ENCODE measurements at places on chromosomes 5 and 9.

DNA sequence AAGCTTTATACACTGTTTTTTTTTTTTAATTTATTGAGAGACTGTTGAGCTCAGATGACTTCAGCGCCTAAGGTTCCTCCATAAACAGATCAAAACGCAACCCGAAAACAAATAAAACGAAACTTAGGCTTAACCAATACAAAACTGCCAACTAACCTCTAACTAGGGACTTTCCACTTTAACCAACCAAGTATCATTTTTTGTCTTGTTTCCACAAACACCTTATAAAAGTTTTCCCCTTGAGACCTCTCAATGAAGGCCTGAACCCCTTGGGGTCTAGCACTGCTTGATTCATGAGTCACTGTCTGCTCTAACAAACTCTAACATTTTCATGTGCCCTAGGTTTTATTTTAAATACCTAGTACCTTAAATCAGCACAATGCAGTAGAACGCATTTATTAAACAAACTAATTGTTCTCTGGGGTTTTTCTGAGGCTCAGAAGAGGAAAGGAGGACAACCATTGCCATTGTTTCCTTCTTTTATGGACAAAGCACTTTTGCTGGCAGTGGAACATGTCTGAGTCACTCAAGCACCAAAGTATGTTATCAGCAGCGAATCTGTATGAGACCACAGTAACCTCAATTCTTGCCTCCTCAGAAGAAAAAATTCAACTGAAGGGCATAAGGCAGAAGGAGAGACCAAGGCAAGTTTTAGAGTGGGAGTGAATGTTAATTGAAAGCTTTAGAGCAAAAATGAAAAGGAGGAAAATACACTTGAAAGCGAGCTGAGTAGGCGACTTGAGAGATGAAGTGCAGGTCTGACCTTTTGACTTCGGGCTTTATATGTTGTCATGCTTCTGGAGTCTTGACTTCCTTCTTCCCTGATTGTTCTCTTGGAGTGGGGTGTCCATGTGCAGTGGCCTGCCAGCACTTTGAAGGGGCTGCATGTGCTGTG, 97.7 kb upstream of the HCN1 start:
- no peak for DNase-seq

GRCh38 chr9:4098031-4098430, 201.8 kb downstream of the GLIS3 start:
- no peak for DNase-seq

GRCh38 chr5:176959051-176959450, 47.5 kb downstream of the UIMC1 start:
- DNase-seq, result peak; percentile 57

- no peak for DNase-seq
Measured at GRCh38 chr5:93649234-93649900, 66.3 kb downstream of the NR2F1 start.

DNA sequence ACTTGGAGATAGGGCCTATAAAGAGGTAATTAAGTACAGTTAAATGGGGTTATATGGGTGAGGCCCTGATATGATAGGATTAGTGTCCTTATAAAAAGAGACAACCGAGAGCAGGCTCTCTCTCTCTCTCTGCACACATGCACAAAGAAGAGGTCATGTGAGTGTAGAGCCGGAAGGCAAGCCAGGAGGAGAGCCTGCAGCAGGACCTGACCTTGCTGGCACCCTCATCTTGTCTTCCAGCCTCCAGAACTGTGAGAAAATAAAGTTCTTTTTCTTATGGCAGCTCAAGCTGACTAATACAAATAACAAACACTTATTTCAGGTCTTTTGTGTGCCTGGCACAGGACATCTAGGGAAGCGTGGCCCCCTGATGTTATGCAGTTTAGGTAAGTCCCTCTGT, 62.1 kb downstream of the ARHGAP26 start:
- DNase-seq, result no peak

DNA sequence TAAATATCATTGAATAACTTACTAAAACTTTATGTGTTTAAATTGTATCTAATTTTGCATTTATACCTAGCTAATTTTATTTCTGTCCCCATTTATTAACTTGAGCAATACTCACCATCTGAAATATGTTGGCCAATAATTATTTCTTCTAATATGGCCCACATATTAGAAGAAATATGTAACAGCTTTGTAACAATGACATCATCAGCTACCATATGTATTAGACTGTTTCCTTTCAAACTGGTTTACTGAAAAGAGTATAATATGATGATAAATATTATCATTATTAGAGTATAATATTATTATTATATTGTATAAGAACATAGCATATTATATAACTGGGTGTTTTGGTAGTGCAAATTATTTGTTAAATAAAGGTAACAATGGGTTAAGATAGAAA, 220.5 kb downstream of the FBXL7 start:
- DNase-seq, result no peak

DNA sequence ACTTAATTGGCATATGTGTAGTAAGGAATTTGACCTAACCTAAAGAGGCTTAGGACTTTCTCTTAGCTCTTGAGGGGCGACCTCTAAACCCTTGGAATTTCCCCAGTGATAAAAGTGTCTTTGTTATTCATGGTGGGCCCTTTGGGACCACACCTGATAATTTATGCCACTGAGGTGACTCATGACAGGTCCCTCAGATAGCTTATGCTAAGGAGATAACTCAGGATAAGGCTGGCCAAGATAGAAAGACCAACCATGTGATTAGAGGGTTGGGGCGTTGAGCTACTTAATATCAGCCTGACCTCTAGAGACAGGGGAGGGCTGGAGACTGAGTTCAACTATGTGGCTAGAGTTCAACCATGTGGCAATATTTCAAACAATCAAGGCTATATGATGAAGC, 218.1 kb downstream of the AP3B1 start:
- DNase-seq, result no peak

DNA sequence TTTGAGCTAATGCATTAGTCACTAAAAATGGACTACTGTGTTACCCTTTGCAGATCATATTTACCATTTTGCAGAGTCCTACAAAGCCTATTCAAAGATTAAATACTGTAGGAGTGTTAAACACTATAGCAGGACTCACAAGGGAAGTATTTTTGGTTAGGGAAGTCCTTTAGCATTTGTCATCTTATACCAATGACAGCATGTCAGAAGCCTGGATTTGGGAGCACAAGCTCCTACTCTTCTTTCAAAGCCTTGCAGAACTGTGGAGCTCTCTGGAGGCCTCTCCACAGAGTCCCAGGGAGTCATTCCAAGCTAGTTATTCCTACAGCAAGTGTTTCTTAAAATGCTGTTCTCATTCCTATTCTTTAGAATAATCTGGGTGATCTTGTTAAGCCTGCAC, 288.8 kb downstream of the PIK3R1 start:
- DNase-seq, result no peak

DNA sequence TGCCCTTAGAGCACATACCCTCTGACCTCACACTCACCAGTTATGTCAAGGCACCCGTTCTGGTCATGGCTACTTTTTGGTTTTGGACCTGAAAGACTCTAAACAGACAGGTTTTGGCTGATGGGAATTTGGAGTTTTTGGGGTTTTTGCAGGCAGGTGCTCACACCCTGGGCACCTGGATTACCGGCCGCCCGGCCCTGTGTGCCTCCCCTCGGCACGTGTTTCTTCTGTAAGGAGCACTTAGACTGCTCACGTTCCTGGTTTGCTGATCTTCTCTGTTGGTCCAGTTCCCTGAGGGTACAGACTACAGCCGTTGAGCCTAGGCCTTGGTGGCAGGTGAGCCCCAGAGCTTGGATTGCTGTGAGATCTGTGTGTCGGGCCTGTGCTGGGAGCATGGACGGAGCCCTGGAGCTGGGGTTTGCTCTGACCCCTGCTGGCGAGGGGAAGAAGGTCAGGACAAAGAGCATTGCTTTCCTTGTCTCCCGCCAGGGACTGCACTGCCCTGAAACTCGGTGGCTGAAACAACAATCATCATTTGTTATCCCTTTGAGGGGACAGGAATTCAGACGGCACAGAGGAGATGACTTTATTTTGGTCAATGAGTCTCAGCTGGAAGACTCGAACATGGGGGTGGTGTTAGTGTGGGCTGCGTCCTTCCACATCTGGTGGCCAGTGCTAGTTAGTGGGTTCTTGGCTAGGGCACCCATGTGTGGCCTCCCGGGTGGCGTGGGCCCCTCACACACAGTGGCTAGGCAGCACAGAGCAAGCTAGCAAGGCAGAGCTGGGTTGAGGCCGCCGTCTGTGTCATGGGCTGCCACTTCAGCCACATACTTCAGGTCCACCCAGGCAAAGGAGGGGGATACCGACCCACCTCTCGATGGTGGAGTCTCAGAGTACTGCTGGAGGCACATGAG, 76.4 kb downstream of the EHMT1 start:
- peak; percentile 14 for DNase-seq

- DNase-seq, result no peak
Measured at GRCh38 chr9:4929917-4930316, 55.2 kb upstream of the JAK2 start.

DNA sequence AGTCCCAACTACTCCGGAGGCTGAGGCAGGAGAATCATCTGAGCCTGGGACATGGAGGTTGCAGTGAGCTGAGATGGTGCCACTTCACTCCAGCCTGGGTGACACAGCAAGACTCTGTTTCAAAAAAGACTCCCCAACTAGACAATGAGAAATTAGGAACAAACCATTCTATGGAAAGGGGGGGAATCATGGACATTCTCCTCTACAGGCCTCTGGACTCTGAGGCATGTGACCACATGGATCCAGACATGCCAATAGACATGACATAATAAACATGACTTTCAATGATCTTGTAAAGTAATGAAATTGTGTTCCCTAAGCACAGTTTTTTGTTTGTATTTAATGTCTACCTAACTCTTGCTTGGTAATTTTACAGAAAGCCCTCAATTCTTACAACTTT, 8.8 kb downstream of the HOMER1 start:
- no peak for DNase-seq

- no peak for DNase-seq
Measured at GRCh38 chr5:14807471-14807870, 64.1 kb downstream of the ANKH start.

DNA sequence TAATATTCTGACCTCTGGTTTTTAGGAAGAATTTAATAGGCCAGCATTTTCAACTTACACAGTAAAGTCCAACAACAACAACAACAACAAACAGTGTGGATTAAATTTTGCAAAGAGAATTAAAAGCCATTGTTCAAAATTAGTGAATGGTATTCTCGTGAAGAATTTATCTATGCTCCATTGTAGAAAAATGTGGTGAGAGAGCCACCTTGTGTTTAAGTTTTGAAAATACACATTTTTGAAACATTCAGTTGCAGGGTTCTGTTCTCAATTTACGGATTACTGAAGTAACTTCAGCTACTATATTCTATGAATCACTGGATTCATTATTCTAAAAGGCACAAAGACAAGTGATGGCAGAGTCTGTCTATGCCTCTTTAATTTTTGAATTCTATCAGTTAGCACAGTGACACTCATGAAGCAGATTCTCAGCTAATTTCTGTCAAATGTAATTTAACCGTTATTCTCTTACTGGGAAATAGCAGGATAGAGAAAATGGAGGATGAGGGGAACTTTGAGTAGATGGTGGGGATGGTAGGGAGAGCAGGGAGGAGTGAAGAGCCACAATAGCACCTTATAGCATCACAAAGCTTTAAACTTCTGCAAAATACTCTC, 11.0 kb downstream of the CCDC152 start:
- peak; percentile 42 for DNase-seq

Data from CD4-positive, alpha-beta T cell treated with Interleukin-17A for 1 hour (primary cell).